ENCODE measurements at places on chromosomes 13 and 19.

DNA sequence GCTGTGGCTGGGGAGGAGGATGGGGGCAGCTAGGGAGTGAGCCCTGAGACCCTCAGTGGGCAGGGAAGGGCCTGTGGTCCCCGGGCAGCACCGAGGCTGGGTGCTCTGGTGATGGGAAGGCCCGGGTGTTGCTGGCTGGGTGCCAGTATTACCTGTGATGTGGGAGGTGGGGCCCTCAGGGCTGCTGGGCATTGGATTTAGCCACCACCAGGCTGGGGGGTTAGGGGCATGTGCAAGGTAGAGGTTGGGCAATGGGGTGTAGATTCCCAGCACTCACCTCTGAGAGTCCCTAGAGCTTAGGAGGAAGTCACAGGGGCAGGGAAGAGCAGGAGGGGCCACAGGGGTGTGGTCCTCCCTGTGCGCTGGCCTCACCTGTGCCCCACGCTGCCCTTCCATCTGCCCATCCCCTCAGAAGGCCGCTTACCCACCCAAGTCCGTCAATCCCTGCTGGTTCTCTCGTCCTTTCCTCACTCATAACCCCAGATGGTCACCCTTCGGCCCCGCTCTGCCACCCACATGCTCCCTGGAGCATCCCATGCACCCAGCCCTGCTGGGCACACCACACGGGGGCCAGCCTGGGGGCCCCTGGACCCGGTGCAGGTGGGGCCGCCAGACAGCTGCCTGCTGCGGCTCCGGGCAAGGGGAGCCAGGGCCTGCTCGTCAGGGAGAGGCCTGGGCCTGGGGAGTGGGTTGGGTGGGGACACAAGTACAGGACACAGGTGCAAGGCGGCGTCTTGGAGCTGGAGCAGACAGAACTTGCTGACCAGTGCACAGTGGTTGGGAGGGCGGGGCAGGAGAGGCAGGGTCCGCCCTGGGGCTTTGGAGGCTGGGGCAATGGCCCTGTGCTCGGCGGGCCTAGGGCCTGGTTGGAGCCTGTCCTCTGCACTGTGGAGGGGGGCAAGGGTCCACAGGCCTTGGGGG lies 12.5 kb downstream of the EPN1 start:
- no peak for DNase-seq

- no peak for DNase-seq
Observed at GRCh38 chr19:1684573-1684912, 32.1 kb upstream of the TCF3 start.

DNA sequence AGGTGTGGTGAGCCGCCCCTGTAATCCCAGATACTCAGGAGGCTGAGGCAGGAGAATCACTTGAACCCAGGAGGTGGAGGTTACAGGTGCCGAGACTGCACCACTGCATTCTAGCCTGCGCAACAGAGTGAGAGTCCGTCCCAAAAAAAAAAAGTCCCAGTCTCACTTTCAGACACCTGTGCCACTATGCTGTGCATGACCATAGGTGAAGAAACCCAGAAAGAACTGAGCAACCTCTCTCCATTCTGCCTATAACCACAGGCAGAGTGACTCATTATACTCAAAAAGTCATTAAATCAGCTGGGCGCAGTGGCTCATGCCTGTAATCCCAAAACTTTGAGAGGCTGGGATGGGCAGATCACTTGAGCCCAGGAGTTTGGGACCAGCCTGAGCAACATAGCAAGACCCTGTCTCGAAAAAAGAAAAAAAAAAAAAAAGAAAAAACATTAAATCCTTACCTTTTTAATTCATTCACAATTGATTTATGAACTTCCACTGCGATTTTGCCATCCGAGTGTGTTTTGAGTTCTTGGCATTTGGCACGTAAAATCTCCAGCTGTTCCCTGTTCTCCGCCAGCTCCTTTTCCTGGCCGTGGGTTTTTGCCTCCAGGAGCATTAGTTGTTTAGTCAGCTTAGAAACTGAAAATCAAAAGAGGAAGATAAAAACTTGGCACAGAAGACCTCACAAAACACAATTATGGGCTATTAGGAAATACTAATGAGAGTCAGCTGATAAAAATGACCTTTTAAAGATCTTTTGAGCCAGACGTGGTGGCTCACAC lies 45.5 kb upstream of the SLC7A9 start:
- DNase-seq: no peak

DNA sequence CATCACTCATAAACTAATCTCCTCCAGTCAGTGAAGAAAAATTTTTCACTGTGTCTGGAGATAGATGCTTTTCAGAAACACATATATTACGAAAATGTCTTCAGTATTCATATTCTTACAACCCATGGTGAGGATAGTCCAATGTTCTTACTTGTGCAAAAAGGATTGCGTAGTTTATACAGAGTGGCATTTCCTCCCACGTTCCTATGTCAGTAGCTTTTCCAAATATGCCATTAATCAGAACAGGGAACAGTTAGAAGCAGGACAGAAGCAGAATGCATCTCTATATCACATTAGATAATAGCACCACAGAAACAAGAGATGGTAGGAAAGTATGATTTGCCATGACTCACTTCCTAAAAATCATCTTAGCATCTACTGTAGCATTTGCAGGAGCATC lies 282.9 kb downstream of the SLITRK5 start:
- DNase-seq: no peak

DNA sequence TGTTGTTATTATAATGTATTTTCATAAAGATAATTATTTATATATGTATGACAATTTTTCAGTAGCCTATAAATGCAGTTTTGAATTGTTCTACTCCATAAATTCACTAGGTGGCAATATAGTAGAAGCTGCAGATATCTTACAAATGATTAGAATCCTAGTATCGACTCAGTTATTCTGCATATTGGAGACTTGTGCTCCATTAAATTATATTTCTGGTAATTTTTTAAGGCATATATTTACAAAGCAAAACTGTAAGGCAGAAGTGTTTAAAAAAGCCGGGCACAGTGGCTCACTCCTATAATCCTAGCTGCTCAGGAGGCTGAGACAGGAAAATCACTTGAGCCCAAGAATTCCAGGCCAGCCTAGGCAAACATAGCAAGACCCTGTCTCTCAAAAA lies 58.7 kb downstream of the DPY19L3 start:
- DNase-seq: no peak

GRCh38 chr19:43395561-43395960 lies 19.1 kb upstream of the TEX101 start:
- no peak for DNase-seq

DNA sequence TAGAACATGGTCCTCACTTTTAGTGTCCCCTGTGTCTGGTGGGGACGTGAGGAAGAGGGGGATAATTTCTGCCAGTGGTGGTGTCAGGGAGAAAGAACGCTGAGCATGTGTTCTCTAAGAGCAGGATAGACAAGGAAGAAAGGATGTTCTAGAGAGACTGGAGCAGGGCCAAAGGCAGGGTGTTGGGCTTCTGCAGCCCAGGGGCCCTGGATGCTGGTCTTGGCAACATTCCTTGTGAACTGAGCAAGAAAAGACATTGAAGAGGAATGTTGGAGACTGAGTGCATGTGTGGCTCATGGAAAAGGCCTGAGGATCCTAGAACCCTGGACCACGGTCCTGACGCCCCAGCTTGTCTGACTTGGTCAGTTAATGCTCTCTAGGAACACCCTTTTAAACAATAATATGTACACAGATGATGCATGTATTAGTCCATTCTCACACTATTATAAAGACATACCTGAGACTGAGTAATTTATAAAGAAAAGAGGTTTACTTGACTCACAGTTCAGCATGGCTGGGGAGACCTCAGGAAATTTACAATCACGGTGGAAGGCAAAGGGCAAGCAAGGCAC lies 33.6 kb upstream of the SLC10A2 start:
- DNase-seq: no peak

DNA sequence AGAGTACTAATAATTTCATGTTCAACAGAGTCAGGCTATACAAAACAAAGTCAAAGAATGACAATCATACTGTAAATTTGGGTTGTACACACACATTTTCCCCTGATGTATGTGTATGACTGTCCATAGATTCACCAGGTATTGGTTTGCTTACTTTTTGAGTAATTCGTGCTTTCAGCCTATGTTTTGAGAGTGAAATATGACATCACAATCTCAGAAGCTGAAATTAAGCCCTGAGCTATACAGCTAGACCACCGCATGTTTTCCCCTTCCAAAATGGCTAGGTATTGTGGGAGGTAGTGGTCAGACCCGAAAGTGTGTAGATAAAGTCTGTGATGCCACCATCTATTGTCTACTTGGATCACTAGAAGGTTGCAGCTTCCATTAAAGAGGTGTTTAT lies 102.8 kb downstream of the KATNAL1 start:
- DNase-seq: no peak

DNA sequence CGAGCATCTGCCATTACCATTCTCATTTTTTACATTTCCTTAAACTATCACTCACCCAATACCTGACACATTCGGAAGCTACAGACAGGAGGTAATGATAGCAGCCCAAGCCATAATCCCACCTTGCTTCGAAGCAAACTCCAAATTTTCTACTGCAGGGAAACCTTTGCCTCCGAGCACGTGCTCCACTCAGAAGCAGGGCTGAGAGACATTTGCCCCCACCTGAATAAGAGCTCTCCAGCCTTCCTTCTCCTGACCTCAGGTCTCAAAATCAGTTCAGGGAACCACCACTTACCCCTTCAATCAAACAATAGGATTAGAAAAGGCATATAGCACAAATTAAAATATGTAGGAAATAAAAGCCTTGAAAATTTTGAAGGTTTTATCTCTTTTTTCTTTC lies 2.3 kb upstream of the DACH1 start:
- no peak for DNase-seq

GRCh38 chr13:78836238-78836784 lies 177.4 kb upstream of the OBI1 start:
- DNase-seq: no peak

DNA sequence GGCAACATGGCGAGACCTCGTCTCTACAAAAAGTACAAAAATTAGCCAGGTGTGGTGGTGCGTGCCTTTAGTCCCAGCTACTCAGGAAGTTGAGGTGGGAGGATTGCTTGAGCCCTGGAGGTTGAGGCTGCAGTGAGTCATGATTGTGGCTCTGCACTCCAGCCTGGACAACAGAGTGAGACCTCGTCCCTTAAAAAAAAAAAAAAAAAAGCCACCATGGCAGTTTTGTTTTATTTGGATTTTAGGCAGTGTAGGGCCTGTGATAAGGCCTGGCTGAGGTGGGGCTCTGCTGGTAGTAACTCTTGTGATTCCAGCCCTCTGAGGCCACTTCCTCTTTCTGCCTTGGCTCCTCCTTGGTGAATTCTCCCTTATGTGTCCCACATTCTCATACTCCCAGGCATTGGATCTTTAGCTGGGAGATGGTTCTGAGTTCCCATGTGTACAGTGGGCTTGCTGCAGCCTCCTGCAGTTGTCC lies 39.2 kb downstream of the GATAD2A start:
- DNase-seq: no peak

- peak; percentile 81 for DNase-seq
Observed at GRCh38 chr19:13833330-13834243, 38.3 kb downstream of the ZSWIM4 start.

GRCh38 chr19:10625003-10625761 lies at the start of gene SLC44A2:
SLC44A2 (plus strand) TSS chr19:10625553; CDS start chr19:10625634, 81 bp downstream.
- DNase-seq: peak; percentile 81

DNA sequence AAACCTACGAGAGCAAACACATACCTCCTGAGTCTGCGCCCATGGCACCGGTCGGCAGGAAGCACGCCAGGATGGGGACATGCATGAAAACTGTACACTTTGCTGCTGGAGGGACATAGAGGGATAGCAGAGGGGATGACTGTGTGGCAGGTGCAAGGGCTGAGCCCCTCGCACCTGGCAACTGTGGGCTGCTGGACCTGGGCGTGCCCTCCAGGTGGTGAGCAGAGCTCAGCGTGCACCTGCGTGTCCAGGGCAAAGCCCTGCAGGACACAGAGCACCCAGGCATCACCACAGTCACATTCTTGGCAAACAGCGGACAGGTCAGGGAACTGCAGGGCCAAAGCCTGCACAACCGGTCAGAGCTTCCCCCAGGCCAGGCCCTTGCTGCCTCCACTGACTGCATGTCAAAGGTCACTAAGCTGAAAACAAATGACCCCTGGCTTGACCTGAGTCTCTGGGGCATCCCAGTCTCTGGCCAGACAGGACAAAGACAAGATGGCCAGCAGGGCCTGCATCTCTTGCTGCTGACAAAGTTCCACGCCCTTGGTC lies 9.0 kb upstream of the ISYNA1 start:
- no peak for DNase-seq

DNA sequence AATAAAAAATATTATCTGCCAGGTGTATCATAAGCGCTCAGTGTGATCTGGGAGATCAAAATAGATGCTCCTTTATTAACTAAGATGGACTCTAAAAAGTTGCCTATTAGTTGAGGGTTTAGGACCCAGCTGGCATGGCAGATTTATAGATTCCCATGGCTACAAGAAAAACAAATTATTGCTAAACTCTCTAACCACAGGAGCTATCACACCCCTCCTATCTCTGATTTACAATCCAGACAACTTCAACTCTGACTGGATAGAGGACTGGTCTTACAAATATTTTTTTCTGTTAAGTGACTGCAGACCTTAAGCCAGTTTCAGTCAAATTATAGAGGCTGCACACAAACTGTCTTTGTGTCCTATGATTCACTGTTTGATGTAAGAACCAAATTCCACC lies 45.4 kb upstream of the MYCBP2 start:
- no peak for DNase-seq

- DNase-seq: no peak
Observed at GRCh38 chr13:99459099-99459850, 42.0 kb upstream of the TM9SF2 start.

- no peak for DNase-seq
Observed at GRCh38 chr19:46954993-46955812, 64.4 kb upstream of the NPAS1 start.

GRCh38 chr19:49339301-49340068 lies 4.3 kb downstream of the CD37 start:
- DNase-seq: no peak

DNA sequence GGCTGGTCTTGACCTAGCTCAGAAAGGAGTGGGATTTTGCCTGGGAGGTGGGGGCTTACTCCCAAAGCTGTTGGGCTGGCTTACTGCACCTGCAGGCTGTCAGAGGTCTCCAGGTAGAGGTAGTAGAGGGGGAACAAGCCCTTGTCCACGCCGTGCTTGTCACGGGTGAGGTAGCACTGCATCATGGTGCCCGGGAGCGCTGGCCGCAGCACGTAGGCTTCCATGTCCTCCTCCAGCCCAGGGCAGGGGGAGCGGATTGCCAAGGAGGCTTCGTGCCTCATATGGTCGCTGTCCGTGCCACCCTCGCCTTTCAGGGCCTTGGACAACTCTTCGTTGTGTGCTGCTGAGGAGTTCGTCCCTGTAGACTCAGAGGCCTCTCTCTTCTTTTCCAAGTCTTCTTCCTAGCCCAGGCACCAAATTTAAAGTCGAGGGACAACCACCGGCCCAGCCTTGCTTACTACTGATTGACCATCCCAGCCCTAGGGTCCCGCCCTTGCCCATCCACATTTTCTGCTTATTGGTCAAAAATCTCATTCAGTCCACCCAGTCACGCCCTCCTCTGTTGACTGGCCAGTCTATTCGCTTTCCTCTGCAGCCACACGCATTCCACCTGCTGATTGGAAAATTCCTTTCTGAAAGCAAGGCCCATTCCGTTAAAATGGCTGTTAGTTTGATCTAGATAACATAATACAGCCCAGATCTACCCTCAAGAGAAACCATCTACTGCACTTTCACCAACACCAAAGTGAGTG lies 10.5 kb downstream of the TULP2 start:
- DNase-seq: no peak
